ENCODE measurements at places on chromosomes 4 and X. TPM values are rescaled to one million over a fixed set of nuclear protein-coding genes. Genes with fewer than 3 reads are reported as not detected.

Gene TCEAL2
- total RNA-seq, result 0.26 TPM

- H3K4me1 ChIP-seq, result no peaks in the 10 kb centered on the region
- H3K4me3 ChIP-seq, result no peak overlapping the region
- no peak overlapping the region for H3K27ac ChIP-seq
- H3K27me3 ChIP-seq, result no peaks in the 10 kb centered on the region
- no peaks in the 10 kb centered on the region for H3K36me3 ChIP-seq
- DNase-seq, result no peak
These were observed 52.4 kb downstream of the ITIH6 start for GRCh38 chrX:54745676-54746075.

DNA sequence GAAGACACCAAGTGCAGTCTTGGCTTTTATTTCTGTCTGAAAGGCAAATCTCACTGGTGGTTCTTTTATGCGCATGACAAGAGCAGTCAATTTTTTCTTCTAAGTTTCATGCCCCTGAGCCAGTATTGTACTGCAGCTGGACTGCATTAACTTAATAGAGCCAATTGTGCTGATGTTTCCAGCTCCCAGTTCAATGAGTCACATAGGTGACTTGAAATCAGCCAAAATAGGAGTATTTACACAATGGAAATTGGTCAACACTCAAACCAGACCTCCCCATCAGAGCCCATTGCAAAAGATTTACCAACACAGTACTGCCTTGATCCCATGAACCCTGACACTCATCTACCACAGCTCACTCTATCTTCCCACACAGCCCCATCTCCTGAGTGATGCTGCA lies 100.3 kb upstream of the GUCY1A1 start:
- H3K36me3 ChIP-seq, result no peaks in the 10 kb centered on the region
- peak; percentile 28 for DNase-seq
- no peak overlapping the region for H3K4me3 ChIP-seq
- H3K27ac ChIP-seq, result no peak overlapping the region

GRCh38 chr4:115969756-115970155 lies 856.3 kb upstream of the NDST4 start:
- no peaks in the 10 kb centered on the region for H3K27me3 ChIP-seq
- H3K4me3 ChIP-seq, result no peak overlapping the region
- no peaks in the 10 kb centered on the region for H3K4me1 ChIP-seq
- no peaks in the 10 kb centered on the region for H3K36me3 ChIP-seq
- no peak overlapping the region for H3K27ac ChIP-seq

GRCh38 chr4:88674979-88675378 lies 22.6 kb downstream of the NAP1L5 start:
- no peaks in the 10 kb centered on the region for H3K36me3 ChIP-seq
- peaks cover 3% of the 10 kb centered on the region for H3K4me1 ChIP-seq
- no peak overlapping the region for H3K27ac ChIP-seq
- H3K4me3 ChIP-seq, result no peak overlapping the region

- no peaks in the 10 kb centered on the region for H3K36me3 ChIP-seq
- no peak overlapping the region for H3K27ac ChIP-seq
- no peaks in the 10 kb centered on the region for H3K27me3 ChIP-seq
- H3K4me3 ChIP-seq, result no peak overlapping the region
These were observed 240.1 kb upstream of the NOCT start for GRCh38 chr4:138775489-138775888.

DNA sequence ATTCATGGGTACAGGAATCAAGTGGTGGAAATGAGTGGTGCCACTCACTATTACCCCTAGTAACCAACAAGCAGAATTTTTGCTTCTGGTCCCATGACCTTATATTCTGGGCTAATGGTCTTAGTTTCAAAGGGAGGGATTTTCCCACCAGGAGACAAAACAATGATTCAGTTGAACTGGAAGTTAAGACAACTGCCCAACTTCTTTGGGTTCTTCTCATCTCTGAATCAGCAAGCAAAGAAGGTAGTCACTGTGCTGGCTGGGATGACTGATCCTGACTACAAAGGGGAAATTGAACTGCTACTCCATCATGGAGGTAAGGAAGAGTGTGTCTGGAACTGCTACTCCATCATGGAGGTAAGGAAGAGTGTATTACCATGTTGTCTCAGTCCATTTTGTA lies 87.2 kb downstream of the IL13RA2 start:
- H3K36me3 ChIP-seq, result no peaks in the 10 kb centered on the region
- no peaks in the 10 kb centered on the region for H3K27me3 ChIP-seq
- no peaks in the 10 kb centered on the region for H3K4me1 ChIP-seq
- no peak overlapping the region for H3K27ac ChIP-seq
- no peak overlapping the region for H3K4me3 ChIP-seq
- no peak for DNase-seq

GRCh38 chrX:133598601-133599335 lies 183.5 kb upstream of the GPC4 start:
- H3K36me3 ChIP-seq, result no peaks in the 10 kb centered on the region
- no peak overlapping the region for H3K4me3 ChIP-seq
- H3K27ac ChIP-seq, result no peak overlapping the region
- no peak for DNase-seq

GRCh38 chr4:98657531-98658286 lies 702 bp downstream of the TSPAN5 start:
- no peaks in the 10 kb centered on the region for H3K27me3 ChIP-seq
- peak overlapping the region; percentile 82 for H3K4me3 ChIP-seq
- peak; percentile 76 for DNase-seq
- H3K4me1 ChIP-seq, result peaks cover 19% of the 10 kb centered on the region
- H3K36me3 ChIP-seq, result no peaks in the 10 kb centered on the region

DNA sequence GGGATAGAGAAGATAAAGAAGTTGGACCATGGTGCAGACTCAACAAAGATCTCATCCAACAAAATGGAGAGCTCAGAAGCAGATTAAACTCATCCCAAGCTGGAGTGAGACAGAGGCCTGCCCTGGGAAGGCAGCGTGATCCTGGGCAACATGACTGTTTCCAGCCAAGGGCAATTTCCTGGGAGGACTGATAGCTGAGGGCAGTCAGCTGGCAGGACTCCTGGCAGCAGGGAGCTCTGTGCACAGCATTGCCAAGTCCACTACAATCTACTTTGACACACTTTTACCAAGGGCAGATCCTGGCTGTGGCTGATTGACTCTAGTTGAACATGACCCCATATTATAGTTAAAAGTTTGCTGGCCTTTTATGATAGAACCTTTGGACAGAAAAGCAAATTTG lies 357.3 kb upstream of the RASGEF1B start:
- no peaks in the 10 kb centered on the region for H3K27me3 ChIP-seq
- no peak for DNase-seq
- no peaks in the 10 kb centered on the region for H3K4me1 ChIP-seq
- no peak overlapping the region for H3K4me3 ChIP-seq
- no peaks in the 10 kb centered on the region for H3K36me3 ChIP-seq

- H3K27me3 ChIP-seq, result no peaks in the 10 kb centered on the region
- no peak for DNase-seq
- H3K27ac ChIP-seq, result no peak overlapping the region
- no peaks in the 10 kb centered on the region for H3K4me1 ChIP-seq
These were observed 1.4 kb downstream of the CLDN2 start for GRCh38 chrX:106921637-106922036.

- no peaks in the 10 kb centered on the region for H3K36me3 ChIP-seq
- H3K27me3 ChIP-seq, result no peaks in the 10 kb centered on the region
- no peaks in the 10 kb centered on the region for H3K4me1 ChIP-seq
- no peak overlapping the region for H3K27ac ChIP-seq
These were observed 29.0 kb upstream of the ERVMER34-1 start for GRCh38 chr4:52780206-52780605.

DNA sequence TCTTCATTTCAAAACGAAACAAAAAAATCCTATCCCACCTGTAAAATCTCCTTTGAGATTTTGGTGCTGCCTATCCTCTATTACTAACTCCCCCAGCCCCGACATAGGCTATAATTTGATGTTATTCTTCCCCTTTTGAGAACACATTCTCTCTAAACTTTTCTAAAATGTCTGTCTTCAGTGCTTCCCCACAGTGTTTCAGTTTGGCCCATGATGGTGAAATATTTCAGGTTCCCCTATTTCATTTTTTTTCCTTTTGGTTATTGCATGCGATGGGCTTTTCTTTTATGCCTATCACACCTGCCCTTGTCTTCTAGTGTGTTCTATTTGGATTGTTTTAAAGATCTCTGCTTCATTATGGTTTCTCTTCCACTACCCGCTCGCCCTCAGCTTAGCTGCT lies 14.7 kb downstream of the BCORL1 start:
- no peak for DNase-seq
- no peaks in the 10 kb centered on the region for H3K27me3 ChIP-seq
- H3K4me1 ChIP-seq, result no peaks in the 10 kb centered on the region
- H3K36me3 ChIP-seq, result no peaks in the 10 kb centered on the region
- H3K27ac ChIP-seq, result no peak overlapping the region

DNA sequence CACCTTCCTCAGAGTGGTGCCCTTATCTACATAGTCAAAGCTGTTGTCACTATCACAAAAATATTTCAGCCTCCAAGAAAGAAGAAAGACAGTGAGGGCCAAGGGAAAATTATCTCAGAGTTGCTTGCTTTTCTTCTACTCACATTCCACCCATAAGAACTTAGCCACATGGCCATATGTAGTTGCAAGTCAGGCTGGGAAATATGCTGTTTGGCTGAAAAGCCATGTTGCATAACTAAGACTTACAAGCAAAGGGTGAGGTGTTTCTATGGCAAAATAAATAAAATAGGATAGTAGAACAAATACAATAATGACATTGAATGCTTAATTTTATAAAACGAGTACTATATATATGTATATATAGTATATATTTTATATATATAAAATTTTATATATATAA lies 365.9 kb upstream of the PABPC4L start:
- H3K36me3 ChIP-seq, result no peaks in the 10 kb centered on the region
- no peaks in the 10 kb centered on the region for H3K27me3 ChIP-seq
- no peaks in the 10 kb centered on the region for H3K4me1 ChIP-seq
- no peak for DNase-seq

All from fibroblast of lung (primary cell).